Left ventricle myocardium inferior (tissue), 1 donor: ENCODE measurements at places on chromosomes 11 and 22.
A peak's percentile ranks its signal among the peaks of the same experiment; 100 is the strongest.

- DNase-seq = no peak
Observed at GRCh38 chr11:1499261-1499890, 12.8 kb upstream of the MOB2 start.

DNA sequence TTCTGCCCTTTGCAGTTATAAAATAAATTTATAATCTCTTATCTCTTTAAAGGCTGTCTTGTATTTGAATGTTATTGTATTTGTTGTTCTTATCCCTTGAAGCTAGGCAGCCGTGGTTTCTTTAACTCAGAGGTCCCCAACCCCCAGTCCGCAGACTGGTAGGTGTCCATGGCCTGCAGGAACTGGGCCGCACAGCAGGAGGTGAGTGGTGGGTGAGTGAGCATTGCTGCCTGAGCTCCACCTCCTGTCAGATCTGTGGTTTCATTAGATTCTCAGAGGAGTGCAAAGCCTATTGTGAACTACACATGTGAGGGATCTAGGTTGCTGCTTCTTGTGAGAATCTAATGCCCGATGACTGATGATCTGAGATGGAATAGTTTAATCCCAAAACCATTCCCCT lies 380.0 kb upstream of the CCDC90B start:
- DNase-seq = no peak

DNA sequence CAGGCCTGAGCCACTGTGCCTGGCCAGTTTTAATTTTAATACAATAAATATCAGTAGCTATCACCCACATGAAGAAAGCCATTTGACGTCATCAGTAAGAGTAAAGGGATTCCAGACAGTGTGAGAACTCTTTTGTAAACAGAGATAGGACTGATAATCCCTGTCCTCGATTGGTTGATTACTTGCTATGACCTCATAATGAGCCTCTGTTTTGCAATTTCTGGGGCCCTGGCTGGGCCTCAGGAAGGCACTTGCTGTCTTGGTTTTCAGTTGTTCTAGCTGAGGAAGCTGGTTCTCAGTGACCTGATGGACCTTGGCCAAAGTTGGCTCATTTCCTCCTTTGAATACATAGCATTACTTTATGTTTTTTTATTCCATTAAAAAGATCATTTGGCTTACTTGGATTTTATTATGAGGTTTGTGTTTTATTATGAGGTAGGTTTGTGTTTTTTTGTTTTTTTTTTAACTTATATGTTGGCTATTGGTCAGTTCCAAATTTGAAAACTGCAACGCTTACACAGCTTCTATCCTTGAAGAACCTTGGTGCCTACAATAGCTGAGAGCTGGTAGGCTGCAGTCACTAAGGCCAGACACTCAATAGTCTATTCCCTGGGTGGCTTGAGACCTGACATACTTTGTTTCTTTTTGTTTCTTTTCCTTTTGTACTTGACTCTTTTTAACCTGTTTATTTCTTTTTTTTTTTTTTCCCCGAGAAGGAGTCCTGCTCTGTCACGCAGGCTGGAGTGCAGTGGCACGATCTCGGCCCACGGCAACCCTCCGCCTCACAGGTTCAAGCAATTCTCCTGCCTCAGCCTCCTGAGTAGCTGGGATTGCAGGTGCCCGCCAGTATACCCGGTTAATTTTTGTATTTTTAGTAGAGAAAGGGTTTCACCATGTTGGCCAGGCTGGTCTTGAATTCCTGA lies 20.0 kb downstream of the MARK2 start:
- peak; percentile 27 for DNase-seq

DNA sequence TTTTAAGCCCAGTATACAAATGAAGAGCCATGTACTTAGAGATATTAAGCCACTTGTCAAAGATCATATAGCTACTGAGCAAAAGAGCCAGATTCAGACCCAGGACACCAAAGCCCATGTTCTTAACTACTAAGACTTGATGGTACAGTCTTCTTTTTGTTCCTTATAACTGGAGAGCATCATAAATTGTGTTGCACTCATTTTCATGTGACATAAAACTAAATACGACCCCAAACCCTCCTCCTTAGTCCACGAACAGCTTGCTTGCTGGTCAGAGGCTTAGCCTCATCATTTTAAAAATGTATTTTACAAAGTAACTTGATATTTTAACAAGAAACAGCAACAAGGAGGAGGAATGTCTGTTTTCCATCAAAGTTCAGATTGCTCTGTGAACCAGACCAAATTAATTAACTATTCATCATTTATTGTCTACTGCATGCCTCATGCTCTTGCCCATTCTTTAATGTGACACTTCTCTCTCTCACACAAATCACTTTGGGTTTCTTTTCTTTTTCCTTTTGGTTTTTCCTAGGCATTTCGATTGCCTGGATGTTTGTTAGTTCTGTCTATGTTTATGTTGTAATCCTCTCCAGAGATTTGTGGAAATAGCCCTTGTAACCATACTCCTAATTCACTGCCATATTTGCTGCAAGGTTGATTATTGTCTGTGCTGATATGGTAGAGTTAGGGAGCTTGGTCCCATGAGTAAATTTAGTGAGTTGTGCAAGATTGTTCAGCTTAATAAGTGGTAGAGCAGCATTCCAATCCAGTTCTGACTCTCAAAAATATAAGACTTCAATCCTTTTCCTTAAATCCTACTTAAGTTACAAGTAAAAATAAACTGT lies 8.4 kb upstream of the ARHGAP20 start:
- DNase-seq = no peak

GRCh38 chr11:130434521-130435223 lies 6.3 kb upstream of the ADAMTS8 start:
- DNase-seq = peak; percentile 68

- no peak for DNase-seq
Observed at GRCh38 chr11:83871054-83871453, 584.9 kb upstream of the CCDC90B start.

DNA sequence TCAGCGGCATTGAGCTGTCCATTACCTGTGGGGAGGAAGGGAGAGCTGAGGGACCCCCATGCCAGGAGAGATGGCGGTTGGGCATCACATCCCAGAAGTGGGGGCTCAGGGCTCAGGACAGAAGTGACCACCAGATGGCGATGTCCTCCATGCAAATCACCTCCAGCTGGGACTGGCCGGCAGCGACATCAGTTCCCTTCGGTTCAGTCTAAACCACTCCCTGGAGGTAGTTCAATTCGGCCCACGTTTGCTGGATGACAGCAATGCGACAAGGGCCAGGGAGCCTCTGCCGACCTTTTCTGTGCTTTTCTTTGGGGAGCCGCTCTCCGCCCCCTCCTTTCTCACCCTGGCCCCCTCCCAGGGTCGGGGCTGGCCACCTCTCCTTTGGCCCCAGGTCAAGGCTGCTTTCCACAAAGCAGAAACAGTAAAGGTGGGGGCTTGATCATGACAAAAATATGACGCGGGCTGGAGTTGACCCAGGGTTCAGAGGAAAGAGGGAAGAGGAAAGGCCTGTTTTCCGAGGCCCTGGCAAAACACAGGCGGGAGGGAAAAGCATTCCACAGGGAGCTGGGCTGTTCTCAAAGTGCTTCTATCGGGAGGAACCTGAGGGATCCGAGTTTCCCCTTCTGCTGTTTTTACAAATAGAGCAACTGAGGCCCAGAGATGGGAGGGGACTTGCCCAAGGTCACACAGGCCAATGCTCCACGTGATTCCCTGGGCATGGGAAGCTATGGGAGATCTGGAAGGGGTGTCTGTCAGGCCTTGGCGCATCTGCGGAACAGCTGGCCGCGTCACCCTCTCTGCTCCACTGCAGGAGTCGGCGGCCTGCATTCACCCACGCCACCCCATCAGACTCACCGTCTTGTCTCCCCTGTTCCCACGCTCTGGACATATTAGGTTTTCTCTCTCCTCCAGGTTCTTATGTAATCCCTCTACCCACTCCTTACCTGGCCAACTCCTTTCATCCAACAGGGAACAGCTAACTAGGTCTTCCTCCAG lies 54.7 kb downstream of the FBXO7 start:
- peak; percentile 86 for DNase-seq

- no peak for DNase-seq
Observed at GRCh38 chr22:47297261-47298016, 535.0 kb downstream of the TBC1D22A start.

- DNase-seq = no peak
Observed at GRCh38 chr11:48142889-48143288, 73.7 kb upstream of the OR4B1 start.

- no peak for DNase-seq
Observed at GRCh38 chr11:12464303-12464702, 86.9 kb downstream of the PARVA start.

GRCh38 chr11:62855571-62856332 lies 16.4 kb upstream of the WDR74 start:
- DNase-seq = peak; percentile 94

DNA sequence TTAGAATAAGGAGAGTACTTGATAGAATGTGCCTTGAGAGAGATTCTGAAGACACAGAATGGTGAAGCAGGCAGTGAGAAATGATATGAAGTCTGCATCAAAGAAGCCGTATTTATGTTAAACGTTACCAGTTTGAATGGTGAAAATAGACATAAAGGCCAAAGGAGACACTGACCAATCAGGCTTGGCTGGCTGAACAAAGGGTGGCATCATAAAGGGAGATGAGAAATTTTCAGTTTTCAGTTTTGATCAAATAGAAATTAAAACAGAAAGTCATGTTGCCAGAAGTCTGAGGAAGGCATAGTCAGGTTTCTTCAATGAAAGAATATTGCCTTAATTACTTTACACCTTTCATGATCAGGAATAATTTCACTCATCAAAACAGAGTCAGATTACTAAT lies 6.6 kb downstream of the OR51F1 start:
- no peak for DNase-seq

DNA sequence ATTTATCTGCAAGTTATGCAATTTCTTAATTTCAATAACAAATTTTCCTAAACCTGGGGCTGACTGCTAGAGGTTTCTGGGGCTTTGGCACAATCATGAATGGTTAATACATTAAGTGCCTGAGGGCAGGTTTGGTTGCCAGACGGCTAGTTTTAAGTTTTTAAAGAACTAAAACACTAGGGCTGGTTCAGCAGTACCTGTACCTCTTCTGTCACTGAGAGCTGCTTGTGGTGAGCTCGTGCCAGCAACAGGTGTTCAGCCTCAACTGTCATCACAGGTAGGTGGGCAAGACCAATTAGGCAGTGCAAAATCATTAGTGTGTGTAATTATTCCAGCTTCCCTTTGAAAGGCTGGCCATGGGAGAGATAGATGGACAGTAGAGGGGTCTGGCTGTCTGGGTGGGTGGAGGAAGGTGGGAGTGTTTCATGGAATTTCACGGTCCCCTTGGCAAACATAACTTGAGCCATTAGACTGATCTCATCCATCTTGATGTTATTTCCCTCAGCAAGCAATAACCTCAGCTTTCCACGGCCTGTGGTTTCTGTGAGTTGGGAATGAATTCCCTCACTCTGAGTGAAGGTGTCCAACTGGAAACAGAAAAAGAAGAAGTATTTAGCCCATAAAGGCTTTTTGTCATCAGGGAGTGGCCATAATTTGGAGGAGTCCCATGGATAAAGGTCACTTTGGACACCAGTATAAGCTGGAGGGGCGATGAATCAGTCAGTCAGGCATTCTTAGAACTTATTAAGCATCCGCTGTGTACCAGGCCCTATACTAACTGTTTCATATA lies 114.8 kb downstream of the SNX19 start:
- DNase-seq = no peak

GRCh38 chr11:1231396-1232020 lies 8.6 kb downstream of the MUC5B start:
- DNase-seq = no peak

- no peak for DNase-seq
Observed at GRCh38 chr22:27677905-27678458, 123.6 kb downstream of the MN1 start.

- DNase-seq = no peak
Observed at GRCh38 chr11:95515371-95515770, 274.2 kb downstream of the FAM76B start.

DNA sequence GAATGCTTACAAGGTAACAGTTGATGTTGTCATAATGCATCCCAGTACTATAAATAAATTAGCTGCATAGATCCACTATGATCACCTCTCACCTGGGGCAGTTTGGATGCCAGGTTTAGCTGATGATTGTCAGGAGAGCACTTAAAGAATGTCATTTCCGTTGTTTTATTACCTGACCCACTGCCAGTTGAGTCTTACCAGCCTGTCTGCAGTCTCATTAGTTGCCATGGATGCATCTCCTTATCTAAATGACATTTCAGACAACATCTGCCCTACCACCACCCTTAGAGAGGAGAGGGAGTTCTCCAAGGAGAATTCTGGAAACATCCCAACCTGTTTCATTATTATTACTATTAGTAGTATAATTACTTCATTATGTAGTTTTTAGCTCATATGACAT lies 339.1 kb upstream of the API5 start:
- DNase-seq = no peak

GRCh38 chr11:16861862-16862261 lies 123.4 kb downstream of the C11orf58 start:
- no peak for DNase-seq

- DNase-seq = no peak
Observed at GRCh38 chr11:88181776-88182175, 6.5 kb upstream of the RAB38 start.

- DNase-seq = no peak
Observed at GRCh38 chr11:66278363-66279091, 552 bp downstream of the CNIH2 start.

- DNase-seq = no peak
Observed at GRCh38 chr11:3102641-3102921, 45.4 kb upstream of the CARS1 start.
